ENCODE measurements at places on chromosomes 11 and 22.

DNA sequence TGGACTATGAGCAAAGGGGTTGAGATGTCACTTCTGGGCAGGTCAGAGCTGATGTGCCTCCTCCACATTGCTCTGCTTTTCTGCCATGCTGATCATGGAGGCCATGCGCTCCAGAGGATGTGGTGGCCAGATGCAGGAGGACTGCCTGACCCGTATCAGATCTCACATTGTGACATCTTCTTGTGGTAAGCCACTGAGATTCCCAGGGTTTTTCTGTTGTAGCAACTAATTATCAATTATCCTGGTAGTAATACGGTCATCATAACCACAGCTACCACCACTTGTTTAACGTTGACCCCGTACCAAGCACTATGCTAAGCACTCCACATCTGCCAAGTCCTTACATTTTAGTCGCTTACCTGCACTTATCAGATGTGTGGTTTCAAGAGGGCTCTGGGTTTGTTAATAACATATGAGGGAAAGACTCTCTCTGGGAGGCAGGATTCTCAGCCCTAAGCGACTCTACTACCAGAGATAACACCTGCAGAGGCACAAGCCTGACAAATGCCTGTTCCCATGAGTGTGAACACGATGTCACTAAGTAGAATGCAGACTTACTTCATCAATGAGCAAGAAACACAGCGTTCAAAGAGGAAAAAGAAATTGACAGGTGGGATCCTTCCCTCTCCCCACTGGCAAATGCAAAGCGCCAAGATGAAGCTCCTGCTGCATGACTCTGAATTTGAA, 63.6 kb upstream of the TIMP3 start:
- no peak for DNase-seq

GRCh38 chr11:12668166-12668565, 6.1 kb upstream of the TEAD1 start:
- DNase-seq: no peak

DNA sequence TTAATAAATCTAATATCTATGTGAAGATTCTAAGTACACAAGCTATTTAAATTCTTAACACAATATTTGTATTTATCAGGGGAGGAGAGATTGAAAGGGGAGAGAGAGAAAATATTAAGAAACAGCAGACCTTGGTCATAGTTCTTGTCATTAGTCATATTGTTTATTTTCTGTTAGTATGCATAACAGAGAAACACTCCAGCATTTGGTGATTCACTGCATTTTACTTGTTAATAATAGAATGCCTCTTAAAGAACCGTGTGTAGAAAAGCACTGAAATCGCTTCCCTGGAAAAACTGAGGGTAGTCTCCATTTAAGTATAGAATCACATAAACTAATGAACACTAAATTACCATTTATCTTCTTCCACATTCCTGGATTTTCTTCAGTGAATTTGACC, 122.7 kb upstream of the TRPC6 start:
- DNase-seq: no peak

DNA sequence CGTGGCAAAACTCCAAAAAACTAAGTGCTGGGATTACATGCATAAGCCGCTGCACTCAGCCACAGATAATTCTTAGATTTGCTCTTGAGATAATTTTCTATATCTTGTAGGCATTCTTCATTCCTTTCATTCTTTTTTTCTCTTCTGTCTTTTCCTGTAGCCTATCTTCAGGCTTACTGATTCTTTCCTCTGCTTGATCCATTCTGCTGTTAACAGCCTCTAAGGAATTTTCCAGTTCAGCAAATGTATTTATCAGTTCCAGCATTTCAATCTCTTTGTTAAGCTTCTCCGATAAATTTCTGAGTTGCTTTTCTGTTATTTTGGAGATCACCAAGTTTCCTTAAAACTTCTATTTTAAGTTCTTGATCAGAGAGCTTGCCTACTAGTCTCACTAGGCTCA, 46.7 kb downstream of the SMC1B start:
- no peak for DNase-seq
